ENCODE measurements at places on chromosomes 3 and 15. TPM values are rescaled to one million over a fixed set of nuclear protein-coding genes. Genes with fewer than 3 reads are reported as not detected.

PPM1L gene
- total RNA-seq: 7.8 TPM

CHRFAM7A gene
- total RNA-seq: 3.7 TPM

LHFPL4 gene
- not detected for total RNA-seq

ZBBX gene
- total RNA-seq: not detected

NEK11 gene
- 3.1 TPM for total RNA-seq

GUCA1C gene
- total RNA-seq: not detected

MAGEF1 gene
- total RNA-seq: 28.1 TPM

ACKR2 gene
- total RNA-seq: 1.1 TPM

MTMR10 gene
- total RNA-seq: 24.3 TPM

GNB4 gene
- total RNA-seq: 0.39 TPM

ZBTB47 gene
- total RNA-seq: 0.55 TPM

LMAN1L gene
- 0.53 TPM for total RNA-seq

OCA2 gene
- total RNA-seq: not detected

XIRP1 gene
- total RNA-seq: 0.09 TPM

VIPR1 gene
- total RNA-seq: 5.6 TPM

BFSP2 gene
- total RNA-seq: not detected

ADGRG7 gene
- not detected for total RNA-seq

CHDH gene
- total RNA-seq: 0.89 TPM

IL5RA gene
- total RNA-seq: 0.77 TPM

PLCH1 gene
- 0.14 TPM for total RNA-seq

PLSCR5 gene
- total RNA-seq: not detected

NANOGP8 gene
- total RNA-seq: not detected

SLC7A14 gene
- not detected for total RNA-seq

ZSCAN29 gene
- total RNA-seq: 42.0 TPM

BCHE gene
- total RNA-seq: not detected

TTLL13 gene
- total RNA-seq: 1.9 TPM

PRR20G gene
- total RNA-seq: not detected

KY gene
- not detected for total RNA-seq

TLE3 gene
- 84.6 TPM for total RNA-seq

THAP10 gene
- 0.74 TPM for total RNA-seq

MORC1 gene
- not detected for total RNA-seq

NUP210 gene
- total RNA-seq: 144 TPM

HIGD2B gene
- 0.30 TPM for total RNA-seq

CHRNA3 gene
- not detected for total RNA-seq

PDZRN3 gene
- not detected for total RNA-seq

PLCL2 gene
- total RNA-seq: 22.9 TPM

EFCC1 gene
- 0.26 TPM for total RNA-seq
